ENCODE measurements at places on chromosomes 2 and 18. TPM values are rescaled to one million over a fixed set of nuclear protein-coding genes. Genes with fewer than 3 reads are reported as not detected.

- no peaks in the 10 kb centered on the region for H3K4me1 ChIP-seq
- H3K27ac ChIP-seq: no peak overlapping the region
- H3K36me3 ChIP-seq: no peaks in the 10 kb centered on the region
- no peak overlapping the region for H3K4me3 ChIP-seq
- H3K27me3 ChIP-seq: no peaks in the 10 kb centered on the region
Observed at GRCh38 chr2:4618141-4618540, 914.8 kb downstream of the DCDC2C start.

- no peak overlapping the region for H3K4me3 ChIP-seq
- no peaks in the 10 kb centered on the region for H3K27me3 ChIP-seq
- no peak for DNase-seq
- H3K4me1 ChIP-seq: no peaks in the 10 kb centered on the region
- peaks cover 49% of the 10 kb centered on the region for H3K36me3 ChIP-seq
Observed at GRCh38 chr18:58532972-58533371, 95.9 kb downstream of the ALPK2 start.

- no peaks in the 10 kb centered on the region for H3K27me3 ChIP-seq
- H3K27ac ChIP-seq: peak overlapping the region; percentile 98
- H3K4me3 ChIP-seq: peak overlapping the region; percentile 88
- DNase-seq: no peak
- H3K36me3 ChIP-seq: peaks cover 55% of the 10 kb centered on the region
Observed at GRCh38 chr2:24793761-24794435, 673 bp downstream of the CENPO start.

GRCh38 chr2:131142849-131143248, 37.7 kb downstream of the PLEKHB2 start:
- no peaks in the 10 kb centered on the region for H3K4me1 ChIP-seq
- H3K4me3 ChIP-seq: no peak overlapping the region
- H3K27me3 ChIP-seq: no peaks in the 10 kb centered on the region
- DNase-seq: no peak
- H3K36me3 ChIP-seq: peaks cover 62% of the 10 kb centered on the region
- no peak overlapping the region for H3K27ac ChIP-seq

GRCh38 chr2:126228531-126228930, 427.4 kb upstream of the GYPC start:
- no peak overlapping the region for H3K27ac ChIP-seq
- DNase-seq: no peak
- H3K27me3 ChIP-seq: no peaks in the 10 kb centered on the region
- no peaks in the 10 kb centered on the region for H3K36me3 ChIP-seq
- no peak overlapping the region for H3K4me3 ChIP-seq

DNA sequence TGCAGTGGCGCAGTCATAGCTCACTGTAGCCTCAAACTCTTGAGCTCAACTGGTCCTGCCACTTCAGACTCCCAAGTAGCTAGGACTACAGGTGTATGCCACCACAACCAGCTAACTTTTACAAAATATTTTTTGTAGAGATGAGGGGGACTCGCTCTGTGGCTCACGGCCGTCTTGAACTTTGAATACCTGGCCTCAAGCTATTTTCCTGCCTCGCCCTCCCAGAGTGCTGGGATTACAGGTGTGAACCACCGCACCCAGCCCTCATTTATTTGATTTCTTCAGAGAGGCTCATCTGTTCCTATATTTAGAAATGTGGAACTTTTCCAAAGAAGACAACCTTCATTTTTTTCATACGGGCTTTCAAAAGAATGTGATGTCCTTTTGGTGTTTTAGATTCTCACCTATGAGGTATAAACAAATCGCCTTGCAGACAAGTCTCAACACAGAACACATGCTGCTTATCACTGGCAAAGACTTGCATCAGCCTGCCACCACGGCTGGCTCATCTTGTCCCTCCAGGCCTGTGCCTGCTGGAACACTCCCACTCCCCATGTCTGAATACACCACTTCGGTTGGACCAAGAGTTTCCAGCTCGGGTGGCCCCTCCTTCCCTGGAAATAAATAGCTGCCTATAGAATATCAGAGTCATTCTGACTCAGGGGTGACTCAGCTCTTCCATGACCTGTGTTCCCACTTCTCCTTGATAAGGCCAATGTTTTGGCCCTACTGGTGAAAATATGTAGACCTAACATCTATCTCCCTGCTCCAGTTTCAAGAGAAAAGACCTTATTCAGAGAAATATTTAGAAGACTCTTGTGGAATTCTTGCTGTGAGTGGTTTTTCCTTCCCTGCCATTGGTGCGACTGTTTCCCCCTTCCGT, 202.6 kb downstream of the TGIF1 start:
- H3K36me3 ChIP-seq: no peaks in the 10 kb centered on the region
- no peaks in the 10 kb centered on the region for H3K27me3 ChIP-seq
- H3K4me3 ChIP-seq: peak overlapping the region; percentile 19

DNA sequence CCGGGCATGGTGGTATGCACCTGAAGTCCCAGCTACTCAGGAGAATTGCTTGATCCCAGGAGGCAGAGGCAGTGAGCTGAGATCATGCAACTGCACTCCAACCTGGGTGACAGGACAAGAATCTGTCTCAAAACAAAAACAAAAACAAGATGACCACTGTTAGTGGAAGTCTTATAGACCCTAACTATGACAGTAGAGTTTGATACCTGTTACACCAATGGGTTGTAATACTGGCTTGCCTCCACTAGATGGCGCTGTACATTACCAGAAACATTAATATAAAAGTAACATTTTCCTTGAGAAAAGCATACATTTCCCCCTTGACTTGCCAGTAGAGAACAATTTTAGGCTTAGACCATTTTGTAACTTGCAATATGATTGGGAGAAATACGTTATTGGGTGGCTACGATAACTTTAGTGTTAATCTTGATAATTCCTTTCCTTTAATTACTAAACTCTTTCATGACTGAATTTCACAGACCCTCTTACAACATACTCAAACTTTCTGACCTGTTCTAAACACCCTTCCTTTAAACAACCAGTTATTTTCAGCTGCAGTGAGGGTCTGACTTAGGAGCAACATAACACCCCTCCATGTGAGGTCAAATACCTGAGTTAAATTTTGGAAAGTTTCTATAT, 19.5 kb downstream of the SLC25A52 start:
- DNase-seq: peak; percentile 23
- H3K4me1 ChIP-seq: no peaks in the 10 kb centered on the region
- no peaks in the 10 kb centered on the region for H3K27me3 ChIP-seq
- no peaks in the 10 kb centered on the region for H3K36me3 ChIP-seq
- H3K4me3 ChIP-seq: no peak overlapping the region

DNA sequence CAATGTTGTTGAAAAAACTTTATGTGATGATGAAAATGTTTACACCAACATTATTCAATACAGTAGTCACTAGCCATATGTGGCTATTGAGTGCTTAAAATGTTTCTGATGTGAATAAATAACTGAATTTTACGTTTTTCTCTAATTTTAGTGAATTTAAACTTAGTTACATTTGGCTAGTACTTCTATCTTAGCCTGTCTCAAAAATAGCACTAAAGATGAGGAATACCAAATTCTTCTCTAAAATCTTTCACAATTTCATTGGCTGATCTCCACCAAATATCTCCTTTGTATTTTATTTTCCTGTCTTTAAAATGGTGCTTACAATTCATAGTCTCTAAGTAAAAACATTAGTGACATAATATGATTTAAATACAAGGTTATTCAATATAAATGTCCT, 83.7 kb upstream of the RND3 start:
- H3K4me3 ChIP-seq: no peak overlapping the region
- H3K36me3 ChIP-seq: no peaks in the 10 kb centered on the region
- H3K27ac ChIP-seq: peak overlapping the region; percentile 87
- no peak for DNase-seq
- H3K4me1 ChIP-seq: peaks cover 61% of the 10 kb centered on the region

GRCh38 chr2:147538088-147538487, 306.7 kb upstream of the ACVR2A start:
- no peak for DNase-seq
- H3K4me1 ChIP-seq: no peaks in the 10 kb centered on the region
- H3K36me3 ChIP-seq: no peaks in the 10 kb centered on the region

GRCh38 chr2:134626781-134627180, 92.0 kb downstream of the TMEM163 start:
- no peaks in the 10 kb centered on the region for H3K4me1 ChIP-seq
- no peak overlapping the region for H3K4me3 ChIP-seq
- no peaks in the 10 kb centered on the region for H3K36me3 ChIP-seq
- no peak for DNase-seq

DNA sequence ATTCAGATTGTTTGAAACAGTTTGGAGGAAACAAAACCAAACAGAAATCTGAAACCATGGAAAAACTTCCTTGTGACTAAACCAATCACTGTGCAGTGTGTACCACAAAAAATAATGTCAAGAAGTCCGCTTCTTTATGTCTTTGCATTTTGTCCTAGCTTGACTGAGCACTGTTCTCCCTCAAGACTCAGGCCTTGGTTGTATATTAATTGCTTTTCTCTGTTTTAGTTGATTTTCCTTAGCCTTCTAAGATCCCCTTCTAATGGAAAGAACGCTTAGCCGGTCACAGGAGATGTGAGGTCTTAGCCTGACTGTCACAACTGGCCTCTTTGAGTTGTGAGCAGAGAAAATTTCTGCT, 56.6 kb downstream of the LCLAT1 start:
- no peaks in the 10 kb centered on the region for H3K4me1 ChIP-seq
- H3K27ac ChIP-seq: no peak overlapping the region
- H3K36me3 ChIP-seq: no peaks in the 10 kb centered on the region
- no peak overlapping the region for H3K4me3 ChIP-seq
- DNase-seq: no peak
- H3K27me3 ChIP-seq: no peaks in the 10 kb centered on the region

DNA sequence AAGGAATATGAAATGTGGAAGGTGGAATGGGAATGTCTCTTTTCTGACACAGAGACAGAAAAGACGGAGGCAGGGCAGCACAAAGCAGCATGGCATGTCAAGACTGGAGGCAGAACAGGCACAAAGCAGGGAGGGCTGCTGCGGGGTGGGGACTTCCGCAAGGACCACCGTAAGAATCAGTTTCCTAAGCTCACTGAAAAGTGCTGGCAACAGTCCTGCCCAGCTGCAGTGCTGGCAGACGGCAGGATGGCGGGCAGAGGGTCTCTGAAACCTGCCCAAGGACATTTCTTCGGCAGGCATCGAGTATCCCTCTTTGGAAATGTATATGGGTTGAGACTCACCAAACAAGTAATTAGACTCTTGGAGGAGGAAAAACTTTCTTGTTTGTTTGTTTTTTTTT, 54.9 kb downstream of the FAM178B start:
- H3K36me3 ChIP-seq: no peaks in the 10 kb centered on the region
- no peaks in the 10 kb centered on the region for H3K4me1 ChIP-seq
- peaks cover 24% of the 10 kb centered on the region for H3K27me3 ChIP-seq
- H3K4me3 ChIP-seq: no peak overlapping the region

DNA sequence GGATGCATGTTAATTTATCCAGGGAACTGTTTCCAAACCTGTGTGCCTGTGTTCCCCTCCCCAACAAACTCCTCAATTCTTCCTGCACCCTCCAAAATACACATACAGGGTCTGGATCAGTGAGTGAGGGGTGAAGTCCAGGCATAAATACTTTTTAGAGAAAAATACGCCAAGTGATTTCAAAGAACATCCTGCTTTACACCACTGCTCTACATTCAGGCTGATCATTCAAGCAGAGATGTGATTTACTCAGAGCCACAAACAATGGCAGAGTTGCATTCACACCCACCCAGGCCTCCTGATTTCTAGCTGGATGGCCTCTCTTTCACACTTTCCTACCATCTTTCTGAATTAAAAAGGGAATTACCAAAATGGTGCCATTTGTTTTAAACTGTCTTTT, 289.5 kb upstream of the SLC14A2 start:
- no peak for DNase-seq
- no peaks in the 10 kb centered on the region for H3K36me3 ChIP-seq
- peaks cover 8% of the 10 kb centered on the region for H3K4me1 ChIP-seq
- H3K27me3 ChIP-seq: peaks cover 3% of the 10 kb centered on the region
- no peak overlapping the region for H3K27ac ChIP-seq

DNA sequence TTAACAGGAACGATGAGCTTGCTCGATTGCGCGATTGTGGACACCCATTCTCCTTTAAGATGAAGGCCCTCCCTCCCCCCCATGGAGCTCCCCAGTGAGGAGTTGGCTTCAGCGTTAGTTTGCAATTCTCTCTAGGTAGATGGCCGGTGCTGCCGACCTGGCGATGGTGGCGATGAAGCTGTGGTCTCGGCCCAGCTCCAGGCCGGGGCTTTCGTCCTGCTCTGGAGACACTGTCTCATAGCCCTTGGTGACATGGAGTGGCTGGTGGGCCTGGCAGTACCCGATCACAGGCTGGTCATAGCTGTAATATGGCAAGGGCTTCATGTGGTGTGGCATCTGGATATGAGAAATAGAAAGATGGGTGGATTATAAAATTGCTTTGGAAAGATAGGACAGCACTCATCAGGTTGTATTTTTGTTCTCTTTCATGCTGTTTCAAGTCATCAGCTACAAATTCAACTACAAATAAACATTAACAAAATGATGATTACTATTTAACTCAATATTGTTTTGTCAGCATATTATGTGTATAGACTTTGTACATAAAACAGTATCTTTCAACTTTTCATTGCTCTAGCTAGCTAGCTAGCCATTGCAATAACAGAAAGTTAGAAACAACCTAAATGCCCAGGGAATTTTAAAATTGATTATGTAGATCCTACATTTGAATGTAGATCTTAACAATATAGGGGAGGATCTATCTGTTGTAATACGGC, 773.4 kb downstream of the LRRTM4 start:
- H3K4me3 ChIP-seq: no peak overlapping the region
- no peak overlapping the region for H3K27ac ChIP-seq
- H3K27me3 ChIP-seq: no peaks in the 10 kb centered on the region

DNA sequence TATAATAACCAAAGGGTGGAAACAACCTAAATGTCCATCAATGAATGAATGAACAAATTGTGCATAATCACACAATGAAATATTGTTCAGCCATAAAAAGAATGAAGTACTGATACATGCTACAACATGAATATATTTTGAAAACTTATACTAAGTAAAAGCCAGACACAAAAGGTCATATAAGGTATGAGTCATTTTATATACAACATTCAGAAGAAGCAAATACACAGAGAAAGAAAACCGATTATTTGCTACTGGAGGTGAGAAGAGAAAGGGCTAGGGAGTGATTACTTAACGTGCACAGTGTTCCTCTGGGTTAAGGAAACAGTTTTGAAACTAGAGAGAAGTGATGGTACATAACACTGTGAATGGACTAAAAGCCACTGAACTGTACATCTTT, 105.3 kb downstream of the GORASP2 start:
- no peak for DNase-seq
- H3K4me3 ChIP-seq: no peak overlapping the region
- peaks cover 60% of the 10 kb centered on the region for H3K36me3 ChIP-seq
- H3K27me3 ChIP-seq: no peaks in the 10 kb centered on the region
- H3K4me1 ChIP-seq: peaks cover 5% of the 10 kb centered on the region

Gene POTEJ
- total RNA-seq: not detected

Gene NDC80
- 69.6 TPM for total RNA-seq

Gene ANTXR1
- total RNA-seq: 30.8 TPM

Gene CTAGE1
- total RNA-seq: 0.11 TPM

Gene PKDCC
- total RNA-seq: 60.1 TPM

Gene RND3
- 178 TPM for total RNA-seq

Gene KCNIP3
- 0.47 TPM for total RNA-seq

Gene SH3RF3
- 6.1 TPM for total RNA-seq
